Central memory CD4-positive, alpha-beta T cell (primary cell): ENCODE measurements at places on chromosomes 6 and 20.

DNA sequence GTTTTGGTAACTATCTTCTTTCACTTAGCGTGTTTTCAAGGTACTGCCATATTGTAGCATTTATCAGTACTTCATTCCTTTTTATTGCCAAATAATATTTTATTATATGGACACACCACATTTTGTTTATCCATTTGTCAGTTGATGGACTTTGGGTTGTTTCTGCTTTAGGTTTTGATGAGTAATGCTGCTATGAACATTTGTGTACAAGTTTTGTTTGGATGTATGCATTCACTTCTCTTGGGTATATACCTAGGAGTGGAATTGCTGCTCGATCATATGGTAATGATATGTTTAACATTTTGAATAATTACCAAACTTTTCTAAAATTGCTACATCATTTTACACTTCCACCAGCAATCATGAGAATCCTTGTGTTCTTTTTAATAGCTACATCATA, 6.4 kb upstream of the SLC22A7 start:
- DNase-seq, result no peak

- no peak for DNase-seq
Observed at GRCh38 chr6:77678048-77678447, 25.2 kb downstream of the MEI4 start.

DNA sequence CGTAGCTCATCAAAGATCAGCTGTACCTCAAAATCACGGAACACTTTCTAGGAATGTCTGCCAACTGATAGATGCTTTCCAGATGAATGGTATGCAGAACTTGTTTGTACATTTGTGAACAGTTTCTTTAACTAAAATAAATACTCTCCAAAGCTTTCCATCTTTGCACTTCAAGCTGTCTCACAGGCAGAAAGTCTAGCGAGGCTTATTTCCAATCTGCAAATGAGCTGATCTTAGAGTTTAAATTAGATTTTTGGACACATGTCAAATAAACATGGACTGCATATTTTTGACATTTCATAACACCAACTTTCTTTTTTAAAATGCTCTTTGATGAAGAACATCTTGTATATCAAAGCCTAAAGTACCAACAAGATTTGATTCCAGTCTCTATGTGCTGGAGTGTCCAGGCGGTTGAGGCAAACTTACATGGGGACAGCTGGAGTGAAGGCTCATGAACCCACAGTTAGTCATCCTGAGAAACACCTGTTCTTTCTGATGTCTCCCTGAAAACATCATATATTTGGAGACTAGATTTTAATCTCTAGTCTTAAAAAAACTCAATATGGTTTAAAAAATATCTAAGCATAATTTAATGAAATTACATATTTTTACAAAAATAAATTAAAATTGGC, 268.6 kb upstream of the AGPAT4 start:
- DNase-seq, result no peak

GRCh38 chr6:103210686-103211085, 1649.0 kb downstream of the HACE1 start:
- DNase-seq, result no peak

- DNase-seq, result peak; percentile 28
Observed at GRCh38 chr6:7723041-7723447, 2.9 kb upstream of the BMP6 start.

DNA sequence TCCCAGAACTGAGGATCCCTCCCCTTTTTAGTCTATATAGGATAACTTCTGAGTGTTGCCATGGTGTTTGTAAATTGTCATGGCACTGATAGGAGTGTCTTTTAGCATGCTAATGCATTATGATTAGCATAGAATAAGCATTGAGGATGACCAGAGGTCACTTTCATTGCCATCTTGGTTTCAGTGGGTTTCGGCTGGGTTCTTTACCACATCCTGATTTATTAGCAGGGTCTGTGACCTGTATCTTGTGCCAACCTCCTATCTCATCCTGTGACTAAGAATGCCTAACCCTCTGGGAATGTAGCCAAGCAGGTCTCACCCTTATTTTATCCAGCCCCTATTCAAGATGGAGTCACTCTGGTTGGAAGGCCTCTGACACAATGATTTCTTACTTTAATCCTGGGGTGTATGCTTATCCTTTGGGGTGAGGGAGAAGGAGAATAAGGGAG, 19.6 kb downstream of the WFDC2 start:
- DNase-seq, result no peak

- DNase-seq, result no peak
Observed at GRCh38 chr6:47932575-47932974, 150.7 kb downstream of the OPN5 start.

DNA sequence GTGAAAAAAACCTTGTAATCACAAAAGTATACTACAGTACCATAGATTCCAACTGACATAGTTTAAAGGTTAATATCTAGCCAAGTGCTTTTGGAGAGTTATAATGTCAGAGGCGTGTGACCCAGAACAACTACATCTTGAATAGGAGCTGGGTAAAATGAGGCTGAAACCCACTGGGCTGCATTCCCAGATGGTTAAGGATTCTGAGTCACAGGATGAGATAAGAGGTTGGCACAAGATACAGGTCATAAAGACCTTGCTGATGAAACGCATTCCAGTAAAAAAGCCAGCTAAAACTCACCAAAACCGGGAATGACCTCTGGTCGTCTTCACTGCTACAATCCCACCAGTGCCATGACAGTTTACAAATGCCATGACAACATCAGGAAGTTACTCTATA, 22.4 kb upstream of the KIAA0408 start:
- DNase-seq, result no peak

GRCh38 chr6:110352563-110353262, 5.4 kb downstream of the METTL24 start:
- DNase-seq, result no peak

- no peak for DNase-seq
Observed at GRCh38 chr6:93176070-93176469, 243.3 kb downstream of the EPHA7 start.

- DNase-seq, result no peak
Observed at GRCh38 chr6:144460327-144461095, 175.4 kb downstream of the UTRN start.

GRCh38 chr6:116373940-116374339, 3.2 kb downstream of the DSE start:
- DNase-seq, result no peak

- peak; percentile 46 for DNase-seq
Observed at GRCh38 chr6:139372326-139373153, 1.9 kb downstream of the CITED2 start.

DNA sequence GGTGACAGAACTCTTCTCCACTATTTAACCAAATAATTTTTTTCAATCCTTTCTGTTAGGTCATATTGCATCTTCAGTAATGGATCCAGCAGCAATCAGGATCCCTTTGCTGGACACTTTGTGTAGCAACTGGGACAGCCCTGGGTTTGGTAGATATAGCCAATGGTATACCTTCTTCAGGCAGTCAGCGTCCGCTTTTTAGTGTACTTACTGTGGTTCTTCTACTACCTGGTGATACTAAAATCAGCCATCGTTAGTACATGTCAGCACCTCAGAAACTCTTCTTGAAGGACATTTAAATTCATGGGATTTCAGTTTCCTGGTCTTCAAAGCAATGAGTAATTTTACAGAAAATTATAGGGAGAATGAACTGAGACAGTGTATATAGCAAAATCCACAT, 93.5 kb downstream of the ADGRG6 start:
- DNase-seq, result no peak

GRCh38 chr6:30102414-30102969, 10.4 kb downstream of the TRIM31 start:
- DNase-seq, result no peak

GRCh38 chr6:5318617-5319272, 57.4 kb downstream of the FARS2 start:
- DNase-seq, result no peak

- no peak for DNase-seq
Observed at GRCh38 chr6:4224067-4224978, 88.9 kb upstream of the ECI2 start.

DNA sequence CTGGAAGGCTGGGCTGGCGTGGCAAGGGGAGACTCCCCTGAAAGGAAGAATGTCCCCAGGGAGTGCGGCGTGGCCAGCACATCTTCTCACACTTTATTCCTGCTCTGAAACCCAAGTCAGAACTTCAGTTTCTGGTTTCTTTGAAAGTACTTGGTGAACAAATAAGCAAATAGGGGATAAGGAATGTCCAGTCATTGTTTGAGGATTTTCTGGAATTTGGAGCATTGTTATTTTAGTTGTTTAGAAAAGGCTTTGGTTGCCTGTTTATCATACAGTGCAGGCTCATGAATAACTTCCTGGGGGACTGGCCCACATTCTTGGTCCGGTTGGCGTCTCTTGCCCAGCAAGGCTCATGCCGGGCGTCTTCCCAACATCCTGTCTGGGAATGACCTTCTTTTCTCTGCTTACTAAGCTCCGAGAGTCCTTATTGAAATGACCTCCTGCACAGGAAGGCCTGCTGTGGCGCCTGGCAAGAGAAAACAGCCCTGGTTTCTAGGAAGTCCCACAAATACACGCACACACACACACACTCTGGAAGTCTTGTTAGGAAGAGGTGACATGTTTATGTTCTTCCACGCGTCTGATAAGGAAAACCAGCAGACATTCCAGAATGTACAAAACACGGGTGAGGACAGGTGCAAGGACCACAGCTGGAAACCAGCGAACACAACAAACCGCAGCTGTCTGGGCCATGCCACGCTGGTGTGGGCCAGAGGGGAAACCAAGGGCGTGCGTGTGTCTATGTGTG, 71.9 kb downstream of the TMEM170B start:
- no peak for DNase-seq

DNA sequence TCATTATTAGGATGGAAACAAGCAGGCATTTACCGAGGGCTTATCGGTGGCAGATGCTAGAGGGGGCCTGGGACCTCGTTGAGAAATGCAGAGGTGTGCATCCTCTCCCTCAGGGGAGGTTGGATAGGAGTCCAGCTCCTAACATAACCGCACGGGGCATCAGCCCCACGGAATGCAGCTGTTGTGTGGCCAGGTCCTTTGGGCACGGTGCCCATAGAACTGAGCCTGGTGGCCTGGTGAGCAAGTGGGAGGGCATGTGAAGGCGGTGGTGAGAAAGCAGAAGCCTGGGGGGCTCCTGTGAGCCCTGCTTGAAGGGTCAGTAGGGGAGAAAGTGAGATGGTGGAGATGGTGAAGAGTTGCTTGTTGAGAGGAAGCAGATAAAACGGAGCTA, 143.7 kb downstream of the CDH26 start:
- no peak for DNase-seq

GRCh38 chr20:39893003-39893685, 795.9 kb downstream of the MAFB start:
- no peak for DNase-seq

DNA sequence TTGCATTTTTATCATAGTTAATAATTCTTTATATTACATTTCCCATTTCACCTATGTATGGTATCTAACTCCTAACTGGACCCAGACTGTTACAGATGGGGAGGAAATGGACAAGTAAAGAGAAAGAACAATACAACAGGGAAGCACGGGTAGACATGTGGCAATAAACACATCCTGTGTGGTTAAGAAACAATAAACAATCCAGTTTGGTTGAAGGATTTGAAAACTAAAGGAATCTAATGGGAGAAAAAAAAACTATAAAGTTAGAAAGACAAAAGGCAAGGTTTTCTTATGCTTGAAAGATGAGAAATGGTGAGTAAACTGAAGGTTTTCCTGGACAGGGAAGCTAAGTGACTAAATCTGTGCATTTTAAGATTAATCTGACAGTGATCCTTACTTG, 34.9 kb upstream of the ALDH8A1 start:
- no peak for DNase-seq

DNA sequence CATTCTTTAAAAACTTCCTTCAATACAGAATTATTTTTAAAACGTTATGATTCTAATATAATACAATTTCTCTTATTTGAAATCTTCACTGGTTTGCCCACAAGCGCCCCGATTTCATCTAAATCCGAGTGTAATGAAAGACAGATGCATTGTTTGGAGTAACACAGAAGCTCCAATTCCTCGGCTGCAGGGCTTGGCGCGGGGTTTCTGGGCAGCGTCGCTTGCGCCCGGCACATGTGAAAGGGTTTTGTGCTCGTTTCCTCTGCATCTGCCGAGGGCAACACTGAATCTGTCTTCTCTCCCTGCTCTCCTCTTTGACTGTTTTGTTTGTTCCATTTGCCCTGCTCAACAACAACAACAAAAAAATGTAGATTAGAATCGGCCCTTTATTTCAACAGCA, 248.6 kb upstream of the QKI start:
- DNase-seq, result no peak

DNA sequence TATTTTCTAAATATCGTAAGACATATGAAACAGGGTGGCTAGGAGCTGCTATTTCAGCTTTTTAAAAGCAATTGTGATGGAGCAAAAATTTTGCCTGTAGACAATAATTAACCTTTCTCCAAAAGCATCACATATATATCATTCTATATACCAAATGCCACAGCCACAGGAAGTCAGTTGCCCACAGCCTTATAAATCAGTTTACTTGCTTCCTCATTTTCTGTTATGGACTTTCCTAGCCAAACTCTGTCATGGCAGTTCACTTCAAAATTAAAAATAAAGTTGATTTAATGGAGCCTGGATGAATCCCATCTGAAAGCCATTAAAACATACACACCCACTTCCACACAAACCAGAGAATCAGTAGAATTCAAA, 93.4 kb upstream of the NHSL1 start:
- no peak for DNase-seq

DNA sequence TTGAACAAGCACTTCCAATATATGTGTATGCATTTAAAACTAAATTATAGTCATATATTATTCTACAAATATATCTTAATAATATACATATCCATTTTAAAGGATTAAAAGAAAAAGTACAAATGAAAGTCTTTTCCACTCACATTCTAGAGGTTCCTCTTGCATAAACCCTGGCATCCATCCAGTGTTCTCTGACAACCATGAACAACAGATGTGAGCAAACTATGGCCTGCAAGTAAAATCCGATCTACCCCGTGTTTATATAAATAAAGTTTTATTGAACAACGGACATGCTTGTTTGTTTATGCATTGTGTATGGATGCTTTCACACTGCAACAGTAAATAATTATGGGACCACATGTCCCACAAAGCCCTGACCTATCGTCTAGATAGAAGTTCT, 1122.3 kb downstream of the EPHA7 start:
- no peak for DNase-seq

DNA sequence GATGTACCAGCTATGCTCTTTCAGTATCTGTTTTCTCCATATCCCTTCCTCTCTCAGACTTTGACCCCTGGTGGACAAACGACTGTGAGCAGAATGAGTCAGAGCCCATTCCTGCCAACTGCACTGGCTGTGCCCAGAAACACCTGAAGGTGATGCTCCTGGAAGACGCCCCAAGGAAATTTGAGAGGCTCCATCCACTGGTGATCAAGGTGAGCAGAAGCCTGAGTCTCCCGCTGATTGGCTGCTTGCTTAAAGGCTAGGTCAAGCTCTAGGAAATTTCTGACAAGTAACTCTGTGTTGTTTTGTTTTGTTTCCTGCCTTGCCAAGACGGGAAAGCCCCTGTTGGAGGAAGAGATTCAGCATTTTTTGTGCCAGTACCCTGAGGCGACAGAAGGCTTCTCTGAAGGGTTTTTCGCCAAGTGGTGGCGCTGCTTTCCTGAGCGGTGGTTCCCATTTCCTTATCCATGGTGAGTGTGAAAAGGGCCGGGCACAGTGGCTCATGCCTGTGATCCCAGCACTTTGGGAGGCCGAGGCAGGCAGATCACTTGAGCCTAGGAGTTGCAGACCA, 28.6 kb downstream of the C6orf89 start:
- DNase-seq, result peak; percentile 47
